Stimulated activated CD8-positive, alpha-beta memory T cell treated with anti-CD3 and anti-CD28 coated beads, Interleukin-7, amount 100 ng/mL, for 4 hours (primary cell): ENCODE measurements at places on chromosomes 6 and 20.

- no peak for DNase-seq
Observed at GRCh38 chr6:124260337-124260736, 456.7 kb downstream of the NKAIN2 start.

DNA sequence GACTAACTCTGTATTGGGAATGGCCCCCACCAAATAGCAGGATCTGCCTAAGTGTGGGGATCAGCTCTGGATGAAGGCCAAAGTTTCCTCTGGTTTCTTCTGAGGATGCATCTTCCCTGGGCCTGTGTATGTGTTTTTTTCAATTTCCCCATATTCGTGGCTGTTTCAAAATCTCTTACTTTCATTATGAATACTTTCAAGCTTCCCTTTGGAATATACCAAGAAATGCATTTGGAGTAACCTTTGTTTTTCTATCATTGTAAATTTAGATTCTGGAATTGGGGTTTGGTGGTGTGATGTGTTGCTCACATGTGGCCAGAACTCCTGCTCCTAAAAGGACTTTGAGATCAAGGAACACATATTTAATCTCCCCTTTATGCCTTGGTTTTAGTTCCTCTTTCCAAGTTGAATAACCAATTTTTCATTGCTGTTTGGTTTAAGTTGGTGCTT lies 8.4 kb downstream of the ENTPD6 start:
- DNase-seq = no peak

- no peak for DNase-seq
Observed at GRCh38 chr6:13260101-13260598, 68.2 kb downstream of the TBC1D7 start.

DNA sequence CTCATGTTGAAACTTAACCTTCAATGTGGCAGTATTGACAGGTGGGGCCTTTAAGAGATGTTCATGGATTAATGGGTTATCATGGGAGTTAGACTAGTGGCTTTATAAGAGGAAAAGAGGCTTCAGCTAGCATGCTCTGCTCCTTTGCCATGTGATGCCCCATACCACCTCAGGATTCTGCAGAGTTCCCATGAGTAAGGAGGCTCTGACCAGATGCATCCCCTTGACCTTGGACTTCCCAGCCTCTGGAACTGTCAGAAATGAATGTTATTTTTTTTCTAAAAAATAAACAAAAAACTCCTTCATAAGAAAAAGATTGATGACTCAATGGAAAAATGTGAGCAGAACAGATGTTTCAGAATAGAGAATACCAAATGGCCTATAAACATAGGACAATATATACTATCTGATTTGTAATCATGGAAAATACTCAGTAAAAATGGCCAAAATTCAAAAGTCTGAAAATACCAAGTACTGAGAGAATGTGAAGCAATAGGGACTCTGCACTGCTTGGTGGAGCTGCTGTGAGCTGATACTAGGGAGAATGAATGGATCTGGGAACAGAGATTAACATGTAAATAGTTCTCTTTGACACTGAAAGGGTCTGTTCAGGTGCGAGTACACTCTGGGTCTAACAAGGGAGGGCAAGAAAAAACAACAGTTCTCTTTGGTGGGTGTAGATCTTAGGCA lies 7.4 kb upstream of the TRIM39 start:
- no peak for DNase-seq

DNA sequence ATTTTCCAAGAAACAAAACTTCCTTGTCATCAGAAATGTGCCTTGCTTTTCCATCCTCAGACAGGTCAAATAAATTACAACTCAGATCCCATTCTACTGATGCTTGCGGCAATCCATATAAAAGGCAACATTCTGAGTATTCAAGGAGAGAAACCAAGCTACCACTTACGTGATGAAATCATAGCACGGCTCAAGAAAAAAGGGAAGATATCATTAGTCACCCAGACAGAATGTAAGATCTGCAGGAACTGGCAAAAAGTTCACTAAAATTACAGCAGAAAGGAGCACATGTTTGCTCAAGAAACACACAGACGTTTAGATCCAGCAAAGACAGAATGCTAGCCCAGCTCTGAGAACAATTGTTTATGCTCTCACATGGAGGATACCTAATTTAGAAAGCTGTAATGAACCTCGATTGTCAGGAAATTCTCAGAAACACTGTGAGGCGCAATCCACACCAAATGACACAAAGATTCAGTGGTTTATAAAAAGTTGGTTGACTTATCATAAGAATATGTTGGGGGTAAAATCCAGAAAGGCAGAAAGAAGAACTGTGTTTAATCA lies 304.2 kb downstream of the ADGRG6 start:
- no peak for DNase-seq

DNA sequence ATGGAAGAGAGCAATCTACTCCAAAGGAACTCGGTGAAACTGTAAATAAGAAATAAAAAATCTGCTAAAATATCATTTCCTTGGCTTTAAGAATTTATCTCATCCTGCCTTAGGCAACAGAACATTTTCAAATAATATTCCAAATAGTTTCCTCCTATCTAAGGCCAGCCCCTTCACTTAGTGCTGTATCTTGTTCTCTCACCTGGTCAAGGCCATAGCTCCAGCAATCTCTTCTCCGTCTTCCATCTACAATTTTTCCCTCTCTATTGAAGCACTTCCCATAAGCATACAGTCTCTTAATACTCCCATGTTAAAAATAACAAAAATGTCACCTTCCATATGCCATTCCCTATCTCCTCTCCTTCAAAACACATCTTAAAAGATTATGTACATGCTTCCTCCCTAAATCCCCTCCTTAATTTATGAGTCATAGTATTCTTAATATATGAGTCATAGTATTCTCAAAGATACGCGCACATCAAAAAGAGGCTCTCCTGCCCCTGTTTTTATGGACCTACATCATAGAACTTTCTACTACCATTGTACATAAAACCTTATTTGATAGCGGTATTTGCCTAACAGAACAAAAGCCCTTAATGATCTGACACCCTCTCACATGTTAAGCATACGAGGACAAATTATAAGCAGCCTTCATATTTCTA lies 146.9 kb downstream of the PDE10A start:
- DNase-seq = no peak

GRCh38 chr6:113481458-113481857 lies 375.7 kb upstream of the MARCKS start:
- DNase-seq = no peak
